NCI-H524 (cell line): ENCODE measurements at places on chromosomes 2 and 18.
A peak's percentile ranks its signal among the peaks of the same experiment; 100 is the strongest.

- DNase-seq, result peak; percentile 28
Observed at GRCh38 chr2:76639171-76639680, 883.0 kb downstream of the LRRTM4 start.

- DNase-seq, result peak; percentile 96
Observed at GRCh38 chr18:10121786-10122515, 208.1 kb downstream of the VAPA start.

GRCh38 chr2:70085711-70086277 lies 1.5 kb upstream of the PCBP1 start:
- DNase-seq, result no peak

DNA sequence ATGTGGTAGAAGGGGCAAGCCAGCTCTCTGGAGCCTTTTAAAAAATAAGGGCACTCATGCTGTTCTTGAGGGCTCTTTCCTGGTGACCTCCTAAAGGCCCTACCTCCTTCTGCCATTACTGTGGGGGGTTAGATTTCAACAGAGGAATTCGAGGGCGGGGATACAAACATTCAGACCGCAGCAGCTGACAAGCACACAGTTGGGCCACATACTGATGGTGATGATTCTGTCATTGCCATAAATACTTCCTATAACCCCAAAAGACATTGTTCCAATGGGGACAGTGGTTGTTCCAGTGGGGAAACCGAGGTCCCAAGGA lies 67.0 kb downstream of the TSHZ1 start:
- DNase-seq, result no peak

DNA sequence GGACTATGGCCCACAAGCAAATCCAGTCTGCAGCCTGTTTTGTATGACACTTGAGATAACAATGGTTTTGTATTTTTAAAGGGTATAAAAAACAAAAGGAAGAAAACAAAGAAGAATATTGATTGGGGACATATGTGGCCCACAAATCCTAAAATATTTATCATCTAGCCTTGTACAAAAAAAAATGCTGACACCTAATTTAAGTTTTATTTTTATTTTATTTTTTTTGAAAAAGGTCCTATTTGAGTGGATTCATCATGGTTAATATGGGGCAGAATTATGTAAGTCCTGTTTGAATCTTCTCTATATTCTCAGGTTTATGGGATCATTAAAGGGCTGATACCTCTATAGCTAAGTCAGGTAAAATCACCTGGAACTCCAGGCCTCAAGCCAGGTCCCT lies 525.7 kb downstream of the LRP1B start:
- no peak for DNase-seq

- DNase-seq, result no peak
Observed at GRCh38 chr18:39318462-39318861, 1752.9 kb upstream of the CELF4 start.

GRCh38 chr2:38438133-38438882 lies 61.2 kb upstream of the ATL2 start:
- peak; percentile 74 for DNase-seq

GRCh38 chr18:10322435-10322834 lies 132.0 kb upstream of the APCDD1 start:
- no peak for DNase-seq

- DNase-seq, result no peak
Observed at GRCh38 chr2:20317197-20317596, 33.4 kb downstream of the PUM2 start.

- DNase-seq, result no peak
Observed at GRCh38 chr2:3606028-3606369, 11.1 kb downstream of the COLEC11 start.

DNA sequence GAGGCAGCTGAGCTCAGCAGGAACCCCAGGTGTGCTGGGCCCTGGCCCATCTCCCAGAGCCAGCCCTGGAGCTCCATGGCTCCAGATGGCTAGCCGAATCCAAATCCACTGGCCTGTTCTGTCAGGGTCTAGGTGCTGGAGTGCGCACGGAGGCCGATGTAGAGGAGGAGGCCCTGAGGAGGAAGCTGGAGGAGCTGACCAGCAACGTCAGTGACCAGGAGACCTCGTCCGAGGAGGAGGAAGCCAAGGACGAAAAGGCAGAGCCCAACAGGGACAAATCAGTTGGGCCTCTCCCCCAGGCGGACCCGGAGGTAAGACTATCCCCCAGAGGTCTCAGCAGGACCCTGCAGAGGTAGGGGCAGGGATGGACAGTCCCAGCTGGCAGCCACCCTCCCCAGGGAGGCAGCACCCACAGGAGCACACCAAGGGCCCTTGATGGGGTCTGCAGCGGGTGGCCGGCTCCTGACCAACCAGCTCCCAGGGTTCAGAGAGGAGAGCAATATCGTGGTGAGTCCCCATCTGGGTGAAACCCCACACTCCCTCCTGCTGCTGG lies 26.1 kb upstream of the PRLH start:
- DNase-seq, result no peak

DNA sequence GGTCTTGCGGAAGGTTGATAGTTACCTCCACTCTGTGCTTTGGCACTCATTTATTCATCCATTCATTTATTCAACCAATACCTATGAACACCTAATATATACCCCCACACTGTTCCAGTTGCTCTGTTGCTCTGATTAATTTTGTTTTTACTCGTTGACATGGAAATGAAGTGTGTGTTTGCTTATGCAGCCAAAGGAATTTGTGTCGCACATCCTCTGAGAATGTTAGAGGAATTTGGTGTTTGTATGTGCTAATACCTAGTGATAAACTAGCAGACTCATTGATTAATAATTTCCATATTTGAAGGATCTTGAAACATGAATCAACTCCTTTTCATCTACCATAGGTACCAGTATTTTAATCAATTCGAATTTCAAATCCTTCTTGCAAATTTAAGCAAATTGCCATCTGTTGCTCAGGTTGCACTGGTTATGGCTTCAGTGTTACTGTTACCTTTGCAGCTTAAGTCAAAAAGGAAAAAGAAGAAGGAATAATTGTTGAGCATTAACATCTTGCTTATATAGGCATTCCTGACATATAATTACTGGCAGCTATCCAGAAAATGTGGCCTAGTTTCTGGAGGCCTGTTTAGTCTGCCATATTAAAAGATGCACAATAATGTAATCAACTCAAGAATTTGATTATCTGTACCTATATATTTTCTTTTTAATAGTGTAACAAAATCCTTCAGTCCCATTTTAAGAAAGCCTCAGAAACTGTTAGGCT lies 25.7 kb upstream of the CRIM1 start:
- DNase-seq, result no peak

- no peak for DNase-seq
Observed at GRCh38 chr18:51404620-51405019, 207.1 kb upstream of the MEX3C start.

- no peak for DNase-seq
Observed at GRCh38 chr2:198040835-198041234, 236.4 kb downstream of the PLCL1 start.

GRCh38 chr2:191151331-191151730 lies 537 bp upstream of the STAT4 start:
- DNase-seq, result no peak
